Neuronal stem cell (in vitro differentiated cells): ENCODE measurements at places on chromosomes 13 and 19.

DNA sequence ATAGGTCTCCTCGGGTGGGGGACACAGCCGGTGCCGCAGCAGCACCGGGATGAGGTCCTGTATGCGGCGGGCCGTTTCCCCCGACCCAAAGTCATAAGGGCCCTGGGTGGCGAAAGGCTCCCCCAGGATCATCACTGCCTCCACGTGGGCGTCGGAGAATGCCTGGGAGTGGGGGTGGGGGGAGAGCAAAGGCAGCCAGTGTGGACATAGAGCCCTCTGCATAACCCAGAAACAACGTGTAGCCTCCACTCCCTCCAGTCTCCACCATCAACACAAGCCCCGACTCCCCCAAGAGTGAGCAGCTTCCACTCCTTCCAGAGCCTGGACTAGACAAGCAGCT is 1.7 kb upstream of the NUMBL start:
- DNase-seq, result no peak

- no peak for DNase-seq
Measured at GRCh38 chr13:33135097-33135496, 118.9 kb downstream of the KL start.

GRCh38 chr13:24056616-24057137 is 103.8 kb upstream of the SPATA13 start:
- no peak for DNase-seq

- DNase-seq, result no peak
Measured at GRCh38 chr13:20803180-20803965, 29.6 kb upstream of the EEF1AKMT1 start.

DNA sequence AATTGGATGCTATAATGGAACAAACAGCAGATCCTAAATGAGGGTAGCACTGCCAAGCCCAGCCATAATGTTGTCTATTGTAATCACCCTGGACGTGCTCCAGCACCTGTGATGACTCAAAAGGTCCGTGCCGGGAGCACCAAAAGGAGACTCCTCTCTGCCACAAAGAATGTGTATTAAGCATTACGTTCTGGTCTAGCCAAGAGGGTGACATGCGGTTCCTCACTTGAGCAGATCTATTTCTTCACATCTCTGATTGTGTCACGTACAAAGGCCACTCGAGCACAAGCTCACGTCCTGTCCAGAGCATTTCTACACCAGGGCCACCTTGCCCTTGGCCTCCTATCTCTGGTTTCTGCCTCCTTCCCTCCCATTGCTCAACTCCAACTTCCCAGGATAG is 219.9 kb upstream of the IRS2 start:
- no peak for DNase-seq

DNA sequence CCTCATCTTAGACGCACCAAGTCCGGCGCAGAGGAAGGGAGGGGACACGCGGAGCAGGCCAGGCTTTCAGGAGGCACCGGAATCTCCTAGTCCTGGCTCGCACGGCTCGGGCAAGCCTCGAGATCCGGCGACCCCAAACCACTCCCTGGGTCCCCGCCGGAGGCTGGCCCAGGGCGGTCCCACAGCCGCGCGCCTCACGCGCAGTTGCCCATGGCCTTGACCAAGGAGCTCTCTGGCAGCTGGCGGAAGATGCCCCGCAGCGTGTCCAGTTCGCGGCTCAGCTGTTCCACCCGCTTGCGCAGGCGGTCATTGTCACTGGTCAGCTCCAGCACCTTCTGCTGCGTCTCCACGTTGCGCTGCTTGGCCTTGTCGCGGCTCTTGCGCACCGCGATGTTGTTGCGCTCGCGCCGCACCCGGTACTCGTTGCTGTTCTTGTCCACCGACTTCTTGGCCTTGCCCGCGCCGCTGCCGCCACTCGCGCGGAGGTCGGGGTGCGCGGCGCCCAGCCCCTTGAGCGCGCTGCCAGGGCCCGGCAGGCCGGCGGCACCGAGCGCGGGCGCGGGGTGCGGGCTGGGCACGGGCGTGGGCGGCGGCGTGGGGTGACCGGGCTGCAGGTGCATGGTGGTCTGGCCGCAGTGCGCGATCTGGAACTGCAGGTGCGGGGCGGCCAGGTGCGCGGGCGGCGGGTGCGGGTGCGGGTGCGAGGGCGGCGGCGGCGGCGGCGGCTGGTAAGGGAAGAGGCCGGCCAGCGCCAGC is 1.0 kb downstream of the CEBPA start:
- no peak for DNase-seq

DNA sequence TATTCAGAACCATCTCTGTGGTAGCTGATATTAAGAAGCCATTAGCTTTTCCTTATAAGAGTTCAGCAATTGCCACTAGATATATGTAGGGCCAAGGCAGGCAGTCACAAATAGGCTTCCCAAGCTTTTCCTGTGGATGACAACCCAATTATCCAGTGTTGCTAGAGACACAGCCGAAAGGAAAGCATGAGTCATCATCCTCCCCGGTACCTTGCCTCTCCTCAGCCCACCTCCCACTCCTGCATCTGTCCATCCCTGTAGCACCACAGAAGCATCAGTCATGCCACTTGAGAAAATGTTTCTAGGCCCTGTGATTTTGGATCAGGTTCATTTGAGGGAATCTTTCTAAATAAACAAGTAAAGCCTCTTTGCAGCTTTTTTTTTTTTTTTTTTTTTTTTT is 204.3 kb downstream of the DNAJC15 start:
- no peak for DNase-seq

GRCh38 chr13:45496942-45497341 is 32.2 kb downstream of the COG3 start:
- no peak for DNase-seq

GRCh38 chr19:10812902-10813404 is 23.1 kb downstream of the TMED1 start:
- no peak for DNase-seq

DNA sequence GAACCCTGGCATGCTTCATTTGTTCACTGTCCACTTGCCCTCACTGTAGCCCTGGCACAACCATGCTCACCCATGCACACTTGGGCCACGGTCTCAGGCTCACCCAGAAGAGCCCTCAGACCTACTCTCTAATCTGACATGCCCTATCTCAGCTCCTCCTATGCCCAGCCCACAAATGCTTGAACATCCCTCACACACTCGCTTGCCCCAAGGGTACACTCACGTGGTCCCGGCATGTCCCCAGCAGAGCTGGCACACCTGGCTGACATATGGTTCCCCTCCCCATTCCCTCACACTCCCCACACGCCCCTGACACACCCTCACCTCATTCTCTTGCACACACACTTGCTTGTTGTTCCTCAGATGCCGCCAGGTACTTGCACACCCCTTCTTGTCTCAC is 55.7 kb downstream of the MAP4K1 start:
- no peak for DNase-seq

- no peak for DNase-seq
Measured at GRCh38 chr13:97369261-97369893, 64.6 kb upstream of the RAP2A start.

- DNase-seq, result no peak
Measured at GRCh38 chr19:32091241-32091640, 254.2 kb upstream of the ZNF507 start.

- DNase-seq, result no peak
Measured at GRCh38 chr13:85618521-85618920, 180.7 kb downstream of the SLITRK6 start.

GRCh38 chr19:48340995-48341394 is 15.6 kb downstream of the EMP3 start:
- no peak for DNase-seq

DNA sequence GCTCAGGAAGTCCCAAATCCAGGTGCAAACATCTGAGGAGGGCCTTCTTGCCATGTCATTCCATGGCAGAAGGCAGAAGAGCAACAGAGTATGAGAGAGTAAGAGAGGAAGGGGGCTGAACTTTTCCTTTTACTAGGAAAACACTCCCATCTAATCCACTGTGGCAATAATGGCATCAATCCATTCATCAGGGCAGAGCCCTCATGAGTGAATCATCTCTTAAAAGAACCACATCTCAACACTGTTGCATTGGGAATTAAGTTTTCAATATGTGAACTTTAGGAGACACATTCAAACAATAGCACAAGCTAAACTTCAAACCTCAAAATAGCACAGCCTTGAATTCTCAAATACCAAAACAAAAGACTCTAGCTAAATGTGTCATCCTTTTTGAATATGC is 264.5 kb downstream of the KCTD12 start:
- DNase-seq, result no peak

DNA sequence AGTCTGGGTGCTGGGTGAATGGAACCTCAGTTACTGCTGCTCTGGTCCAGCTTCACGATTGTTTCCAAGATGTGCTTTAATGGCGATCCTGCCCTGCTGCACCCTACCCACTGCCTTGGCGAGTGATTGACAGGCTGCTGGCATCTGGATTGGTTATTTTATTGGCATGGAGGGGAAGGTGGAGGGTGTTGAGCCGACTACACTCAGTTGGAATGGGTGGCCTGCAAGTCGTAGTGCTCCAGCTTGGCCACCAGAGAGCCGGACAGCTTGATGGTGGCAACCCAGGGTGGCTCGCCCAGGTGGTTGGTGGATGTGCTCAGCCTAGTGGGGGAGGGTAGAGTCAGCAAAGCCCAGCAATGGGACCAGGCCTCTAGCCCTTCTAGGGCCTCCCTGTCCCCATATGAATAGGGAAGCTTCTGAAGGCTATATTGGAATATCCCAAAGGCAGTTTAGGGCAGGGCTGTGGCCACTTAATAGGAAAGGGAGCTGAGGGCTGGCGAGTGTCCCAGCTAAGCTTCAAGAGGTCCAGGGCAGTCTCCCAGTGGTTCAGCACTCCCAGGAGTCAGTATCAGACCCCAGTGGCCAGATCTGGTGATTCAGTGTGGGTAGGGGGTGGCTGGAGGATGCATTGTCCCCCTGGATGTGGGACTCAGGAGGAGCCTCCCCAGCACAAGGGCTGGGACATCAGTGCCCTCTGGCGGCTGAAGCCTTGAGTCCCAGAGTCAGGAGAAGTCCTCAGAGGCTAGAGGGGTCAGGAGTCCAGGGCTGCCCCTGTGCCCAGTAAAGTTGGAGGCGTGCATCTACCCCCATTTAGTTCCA is 3.4 kb downstream of the GGN start:
- DNase-seq, result no peak

- no peak for DNase-seq
Measured at GRCh38 chr19:757811-758668, 7.1 kb downstream of the MISP start.

DNA sequence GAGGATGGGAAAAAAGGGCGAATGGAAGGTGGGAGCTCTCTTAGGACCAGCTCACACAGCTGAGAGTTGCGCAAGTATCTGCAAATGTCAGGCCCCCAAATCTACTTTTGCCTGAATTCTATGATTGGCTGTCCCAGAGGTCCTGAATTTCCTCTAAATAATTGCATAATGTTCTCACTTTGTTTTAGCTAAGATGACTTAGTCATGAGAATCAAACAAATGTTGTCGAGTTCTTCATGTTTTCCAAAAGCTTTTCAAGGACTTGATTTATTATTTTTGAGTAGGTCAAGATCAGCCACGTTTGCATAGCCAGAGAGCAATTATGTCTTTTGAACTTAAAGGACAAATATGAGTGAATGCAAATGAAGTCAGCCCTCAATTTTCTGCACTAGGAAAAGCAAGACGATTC is 246.6 kb upstream of the MAB21L1 start:
- no peak for DNase-seq
